ENCODE measurements at places on chromosomes 1 and 21.

- DNase-seq: no peak
Measured at GRCh38 chr1:115839029-115839678, 1.8 kb downstream of the NHLH2 start.

DNA sequence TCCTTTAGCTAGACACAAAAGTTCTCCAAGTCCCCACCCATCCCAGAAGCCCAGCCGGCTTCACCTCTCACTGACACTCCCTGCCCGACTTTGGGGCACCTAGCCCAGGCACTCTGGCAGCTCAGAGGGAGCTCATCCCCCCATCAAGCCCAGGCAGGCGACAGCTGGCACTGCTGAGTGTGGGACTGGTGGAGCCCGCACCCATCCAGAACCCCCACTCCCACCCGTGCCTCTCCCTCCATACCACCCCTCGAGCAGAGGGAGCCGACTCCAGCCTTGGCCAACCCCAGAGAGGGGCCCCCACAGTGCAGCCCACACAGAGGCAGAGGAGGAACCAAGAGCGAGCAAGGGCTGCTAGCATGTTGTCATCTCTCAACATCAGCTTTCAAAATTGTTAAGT is 658.6 kb downstream of the AMY1C start:
- no peak for DNase-seq

DNA sequence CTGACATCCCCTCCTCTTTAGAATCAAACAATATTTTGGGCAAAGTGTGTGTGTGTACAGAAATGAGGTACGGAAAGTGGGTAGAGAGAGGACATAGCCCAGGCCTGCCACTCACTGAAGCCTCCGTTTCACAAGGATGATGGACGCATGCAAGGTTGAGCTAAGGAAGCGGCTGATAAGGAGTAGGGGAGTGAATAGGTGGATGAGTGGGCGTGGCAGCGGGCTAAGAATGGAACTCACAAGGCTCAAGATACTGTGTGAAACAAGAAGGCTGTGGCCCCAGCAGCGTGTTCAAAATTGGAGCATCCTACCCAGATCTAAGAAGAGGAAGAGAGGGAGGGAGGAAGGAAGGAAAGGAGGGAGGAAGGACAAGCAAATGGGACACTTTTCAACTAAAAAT is 37.5 kb downstream of the VWA5B1 start:
- DNase-seq: no peak

DNA sequence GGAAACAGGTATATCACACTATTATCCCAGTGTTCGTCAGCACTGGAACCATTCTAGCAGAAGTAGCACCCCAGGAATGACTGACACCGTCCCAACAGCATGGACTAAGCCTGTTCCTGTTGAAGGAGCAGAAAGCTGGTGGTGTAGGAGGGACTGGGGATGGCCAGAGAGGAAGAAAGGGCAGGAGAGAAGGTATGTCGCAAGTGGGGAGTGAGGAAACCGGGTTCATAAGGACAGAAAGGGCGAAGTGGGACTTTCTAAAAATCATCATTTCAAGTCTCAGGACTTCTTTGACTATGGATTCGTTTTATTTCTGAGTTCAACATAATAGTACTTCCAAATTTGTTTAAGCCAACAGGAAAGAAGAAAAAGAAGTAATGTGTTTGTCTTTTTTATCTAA is 19.7 kb upstream of the MX1 start:
- no peak for DNase-seq

DNA sequence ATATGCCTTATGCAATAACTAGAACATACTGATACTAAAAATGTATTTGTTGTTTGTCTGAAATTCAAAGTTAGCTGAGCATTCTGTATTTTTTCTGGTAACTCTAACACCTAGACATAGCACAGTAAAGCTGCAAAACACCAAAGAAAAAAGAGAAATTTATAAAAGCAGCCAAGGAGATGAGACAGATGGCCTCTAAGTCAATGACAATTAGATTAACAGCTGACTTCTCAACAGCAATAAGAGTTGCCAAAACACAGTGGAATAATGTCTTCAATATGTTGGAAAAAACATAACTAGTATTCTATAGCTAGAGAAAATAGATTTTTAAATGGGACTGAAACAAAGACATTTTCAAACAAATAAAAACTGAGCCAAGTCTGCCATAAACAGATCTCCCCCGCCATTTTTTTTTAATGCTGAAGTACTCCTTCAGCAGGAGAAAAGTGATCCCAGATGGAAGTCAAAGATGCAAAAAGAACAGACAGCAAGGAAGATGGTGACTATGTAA is 81.3 kb downstream of the SYF2 start:
- no peak for DNase-seq

DNA sequence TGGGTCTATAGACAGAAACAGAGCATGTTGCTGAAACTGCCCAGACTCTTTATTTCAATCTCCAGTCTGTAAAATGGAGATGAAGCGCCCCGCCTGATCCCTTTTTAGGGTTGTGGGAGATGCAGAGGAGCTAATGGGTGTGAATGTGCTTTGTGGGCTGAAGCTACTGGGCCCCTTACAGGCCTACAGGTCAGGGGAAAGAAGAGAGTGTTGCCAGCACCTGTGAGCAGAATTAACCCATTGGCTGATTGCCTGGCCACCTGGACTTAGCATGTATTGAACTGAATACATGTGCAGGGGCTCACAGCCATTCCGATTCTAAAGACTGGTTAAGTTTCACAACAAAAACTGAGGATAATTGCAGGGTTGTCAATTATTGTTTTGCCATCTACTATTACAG is 13.9 kb upstream of the ATF3 start:
- DNase-seq: no peak

DNA sequence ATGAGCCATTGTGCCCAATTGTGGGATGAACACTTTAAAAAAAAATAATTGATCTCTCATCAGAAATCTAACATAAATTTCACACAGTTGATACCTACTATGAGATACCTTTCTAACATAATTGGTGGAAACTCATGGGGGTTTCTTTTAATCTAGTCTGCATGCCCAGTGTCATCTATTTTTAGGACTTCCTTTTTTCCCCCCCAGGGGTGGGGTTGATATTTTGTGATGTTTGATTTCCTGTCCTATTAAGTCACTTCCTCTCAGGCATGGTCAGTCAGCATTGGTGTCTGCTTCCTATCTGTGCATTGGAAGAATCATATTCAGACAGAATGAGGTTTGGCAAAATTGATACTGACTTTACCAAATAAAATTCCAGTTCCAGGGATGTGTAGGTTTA is 21.5 kb downstream of the NFYC start:
- peak; percentile 67 for DNase-seq

DNA sequence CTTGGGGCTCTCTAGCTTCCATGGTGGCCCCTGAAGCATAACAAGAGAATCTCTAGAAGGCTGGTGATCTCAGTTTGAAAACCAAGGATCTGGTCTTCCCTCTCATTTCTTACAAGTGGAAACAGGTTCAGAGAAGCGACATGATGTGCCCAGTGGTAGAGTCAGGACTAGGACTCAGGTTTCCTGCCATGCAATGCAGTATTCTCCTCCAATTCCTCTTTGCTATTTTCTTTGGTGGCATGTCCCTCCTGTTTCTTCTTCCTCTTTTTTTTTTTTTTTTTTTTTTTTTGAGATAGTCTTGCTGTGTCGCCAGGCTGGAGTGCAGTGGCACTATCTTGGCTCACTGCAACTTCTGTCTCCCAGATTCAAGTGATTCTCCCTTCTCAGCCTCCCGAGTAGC is 195.6 kb upstream of the C1orf105 start:
- no peak for DNase-seq

DNA sequence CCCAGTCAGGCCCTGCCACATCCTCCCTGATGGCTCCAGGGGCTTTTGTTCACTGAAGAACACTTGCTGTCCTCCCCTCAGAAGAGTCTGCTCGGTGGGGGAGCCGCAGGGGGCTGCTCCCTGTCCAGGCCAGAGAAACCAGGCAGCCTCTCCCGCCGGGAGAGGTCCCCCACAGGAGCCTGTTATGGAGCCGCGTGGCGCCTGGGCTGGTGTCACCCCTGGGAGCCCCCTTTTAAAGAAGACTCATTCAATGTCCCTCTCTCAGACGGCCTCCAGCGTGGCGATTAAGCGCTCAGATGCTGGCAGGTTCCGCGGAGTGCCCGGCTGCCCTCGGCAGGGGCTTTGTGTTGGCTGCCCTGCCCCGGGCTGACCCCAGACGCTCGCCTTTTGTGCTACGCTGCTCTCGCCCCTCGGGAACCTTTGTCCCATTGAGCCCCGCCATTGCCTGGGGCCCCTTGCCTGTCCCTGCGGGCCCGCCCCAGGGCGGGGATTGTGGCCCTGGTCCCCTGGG is 43.1 kb downstream of the SKI start:
- no peak for DNase-seq

GRCh38 chr1:21175324-21175669 is 1.4 kb downstream of the EIF4G3 start:
- peak; percentile 58 for DNase-seq

- no peak for DNase-seq
Measured at GRCh38 chr21:26918323-26919079, 48.4 kb downstream of the ADAMTS5 start.

DNA sequence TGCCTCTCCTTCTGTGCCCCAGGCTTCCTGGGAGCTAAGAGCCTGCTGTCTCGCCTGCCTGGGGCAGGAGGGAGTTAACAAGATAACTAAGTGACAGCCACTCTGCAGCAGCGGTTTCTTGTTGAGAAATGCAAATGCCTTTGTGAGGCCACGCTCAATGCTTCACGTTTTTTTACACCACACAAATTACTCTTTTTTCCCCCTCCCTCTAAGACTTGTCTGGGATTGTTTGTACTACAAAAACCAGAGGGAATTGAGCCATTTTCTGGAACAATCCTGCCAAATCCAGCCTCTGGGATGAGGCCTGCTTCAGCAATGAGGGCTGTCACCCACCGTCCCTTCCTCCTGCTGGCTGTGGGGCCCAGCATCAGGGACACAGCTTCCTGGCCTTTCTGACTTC is 119.6 kb downstream of the ACTL8 start:
- DNase-seq: no peak

DNA sequence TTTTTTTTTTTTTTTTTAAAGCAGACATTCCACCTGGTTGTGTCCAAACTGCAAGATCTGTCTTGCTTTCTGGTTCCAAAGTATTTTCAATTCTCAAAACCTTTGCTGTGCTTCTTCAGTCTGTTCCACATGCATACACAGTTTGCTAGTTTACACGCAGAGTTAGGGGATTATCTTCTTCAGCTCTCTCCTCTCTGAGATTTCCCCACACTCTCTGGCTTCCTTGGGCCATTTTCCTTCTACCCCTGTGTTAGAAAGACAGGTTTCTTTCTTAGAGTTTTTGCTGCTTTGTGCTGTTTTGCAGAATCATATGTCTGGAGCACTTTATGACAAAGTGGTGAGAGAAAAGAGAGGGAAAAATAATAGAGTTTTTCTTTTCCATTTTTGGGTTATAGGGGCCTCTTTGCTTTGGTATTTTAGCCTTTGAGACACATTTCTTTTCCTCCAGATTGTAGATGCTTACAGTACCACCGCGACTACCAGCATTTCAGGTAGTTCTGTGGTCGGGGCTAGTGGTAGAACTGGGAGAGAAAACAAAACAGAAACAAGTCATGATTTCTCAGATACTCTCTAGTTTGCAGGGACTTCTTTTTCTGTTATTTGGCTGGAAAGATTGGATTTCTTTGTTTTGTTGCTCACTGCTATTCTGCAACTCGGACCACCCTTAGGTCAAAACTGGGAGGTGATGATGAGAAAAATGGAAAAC is 66.3 kb downstream of the RABGAP1L start:
- DNase-seq: no peak

GRCh38 chr1:61898658-61899057 is 156.4 kb downstream of the PATJ start:
- DNase-seq: no peak

- DNase-seq: no peak
Measured at GRCh38 chr1:246254854-246255253, 252.2 kb downstream of the SMYD3 start.

- DNase-seq: no peak
Measured at GRCh38 chr1:53766194-53766742, 27.3 kb upstream of the GLIS1 start.

DNA sequence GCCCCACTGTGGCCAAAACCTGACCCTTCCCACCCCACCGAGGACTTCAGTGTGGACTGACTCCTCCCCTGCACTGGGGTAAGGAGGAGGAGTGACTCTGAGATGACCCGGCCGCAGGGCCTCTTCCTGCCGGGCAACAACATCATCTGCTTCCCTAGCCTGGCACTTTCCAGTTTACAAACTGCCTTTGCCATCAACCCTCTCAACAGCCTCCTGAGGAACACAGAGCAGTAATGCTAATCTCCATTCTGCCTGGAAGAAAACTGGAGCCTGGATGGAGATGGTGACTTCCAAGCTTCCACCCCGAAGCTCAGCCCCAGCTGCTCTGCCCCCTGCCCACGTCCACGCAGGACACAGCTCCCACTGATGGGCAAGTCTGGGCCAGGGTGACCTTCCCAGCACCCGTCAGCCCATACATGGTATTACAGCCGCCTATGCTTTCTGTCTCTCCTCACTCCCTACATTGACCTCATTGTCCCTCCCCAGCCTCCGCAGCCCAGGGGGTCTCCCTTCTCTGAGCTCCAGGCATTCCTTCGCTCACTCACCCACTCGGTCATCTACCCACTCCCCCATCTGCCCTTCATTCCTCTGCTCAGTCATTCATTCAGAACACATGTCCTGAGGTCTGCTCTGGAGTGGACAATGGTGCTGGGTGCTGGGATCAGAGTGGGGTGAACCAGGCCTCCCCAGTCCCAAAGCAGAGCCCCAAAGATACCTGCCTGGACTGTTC is 34.2 kb downstream of the RAP1GAP start:
- no peak for DNase-seq

DNA sequence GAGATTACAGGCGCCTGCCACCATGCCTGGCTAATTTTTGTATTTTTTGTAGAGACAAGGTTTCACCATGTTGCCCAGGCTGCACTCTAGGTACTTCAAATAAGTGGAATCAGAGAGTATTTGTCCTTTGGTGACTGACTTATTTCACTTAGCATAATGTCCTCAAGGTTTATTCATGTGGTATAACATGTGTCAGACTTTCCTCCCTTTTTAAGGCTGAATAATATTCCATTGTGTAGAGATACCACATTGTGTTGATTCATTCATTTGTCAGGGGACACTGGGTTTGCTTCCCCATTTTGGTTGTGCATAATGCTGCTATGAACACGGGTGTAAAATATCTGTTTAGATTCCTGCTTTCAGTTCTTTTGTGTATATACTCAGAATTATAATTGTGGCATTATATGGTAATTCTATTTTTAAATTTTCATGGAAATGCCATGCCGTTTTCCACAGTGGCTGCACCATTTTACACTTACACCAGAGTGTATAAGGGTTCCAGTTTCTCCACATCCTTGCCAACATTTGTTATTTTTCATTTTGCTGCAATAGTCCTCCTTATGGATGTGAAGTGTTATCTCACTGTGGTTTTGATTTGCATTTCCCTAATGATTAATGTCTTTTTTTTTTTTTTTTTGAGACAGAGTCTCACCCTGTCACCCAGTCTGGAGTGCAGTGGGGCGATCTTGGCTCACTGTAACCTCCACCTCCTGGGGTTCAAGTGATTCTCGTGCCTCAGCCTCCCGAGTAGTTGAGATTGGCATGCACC is 35.1 kb downstream of the IL6R start:
- no peak for DNase-seq

- no peak for DNase-seq
Measured at GRCh38 chr21:44397431-44398031, 44.1 kb downstream of the TRPM2 start.

GRCh38 chr1:180235502-180236239 is 5.6 kb downstream of the LHX4 start:
- no peak for DNase-seq
